ENCODE measurements at places on chromosomes 11 and 22.

GRCh38 chr11:10866893-10867331 is 9.1 kb upstream of the ZBED5 start:
- no peak for DNase-seq

DNA sequence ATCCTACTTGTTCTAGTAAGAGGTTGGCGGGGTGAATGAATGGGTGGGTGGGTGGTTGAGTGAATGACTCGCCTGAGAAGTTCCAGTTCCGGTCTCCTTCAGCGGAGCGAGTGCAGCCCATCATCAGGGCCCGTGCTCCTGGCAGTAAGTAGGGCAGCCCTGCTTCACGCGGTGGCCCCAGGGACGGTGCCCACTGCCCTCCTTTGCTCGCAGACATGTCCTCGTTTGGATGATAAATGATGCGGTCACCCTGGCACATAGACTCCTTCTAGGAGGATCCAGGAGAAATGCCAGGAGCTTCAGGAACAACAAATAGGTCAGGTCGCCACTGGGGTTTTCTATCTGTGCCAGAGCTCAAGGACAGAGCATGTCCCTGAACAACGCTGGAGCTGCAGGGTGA is 370.8 kb downstream of the CTTN start:
- no peak for DNase-seq

GRCh38 chr22:36180038-36180880 is 19.7 kb upstream of the APOL3 start:
- peak; percentile 41 for DNase-seq

GRCh38 chr11:120931057-120931779 is 92.7 kb upstream of the TBCEL start:
- DNase-seq, result no peak
